ENCODE measurements at places on chromosomes 7 and 10.
A peak's percentile ranks its signal among the peaks of the same experiment; 100 is the strongest.

GRCh38 chr7:12249706-12250105 is 38.6 kb downstream of the TMEM106B start:
- DNase-seq: no peak

DNA sequence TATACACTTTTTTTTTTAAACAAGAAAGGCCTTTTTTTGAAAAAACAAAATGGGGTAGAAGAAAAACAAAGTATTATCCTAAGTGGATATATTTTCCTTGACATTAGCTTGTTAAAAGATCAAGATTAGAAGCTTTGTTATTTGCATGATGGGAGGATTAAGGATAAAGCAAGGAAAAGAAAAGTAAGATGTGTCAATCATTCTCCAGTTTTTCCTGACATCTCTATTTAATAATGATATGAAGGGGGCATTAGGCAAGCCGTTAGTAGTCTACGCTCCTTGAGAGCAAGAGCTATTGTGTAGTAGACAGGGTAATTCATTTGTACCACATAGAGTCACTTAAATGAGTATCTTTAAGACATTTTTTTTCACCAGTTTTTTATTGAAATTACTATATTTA is 137.6 kb downstream of the RNF133 start:
- no peak for DNase-seq

DNA sequence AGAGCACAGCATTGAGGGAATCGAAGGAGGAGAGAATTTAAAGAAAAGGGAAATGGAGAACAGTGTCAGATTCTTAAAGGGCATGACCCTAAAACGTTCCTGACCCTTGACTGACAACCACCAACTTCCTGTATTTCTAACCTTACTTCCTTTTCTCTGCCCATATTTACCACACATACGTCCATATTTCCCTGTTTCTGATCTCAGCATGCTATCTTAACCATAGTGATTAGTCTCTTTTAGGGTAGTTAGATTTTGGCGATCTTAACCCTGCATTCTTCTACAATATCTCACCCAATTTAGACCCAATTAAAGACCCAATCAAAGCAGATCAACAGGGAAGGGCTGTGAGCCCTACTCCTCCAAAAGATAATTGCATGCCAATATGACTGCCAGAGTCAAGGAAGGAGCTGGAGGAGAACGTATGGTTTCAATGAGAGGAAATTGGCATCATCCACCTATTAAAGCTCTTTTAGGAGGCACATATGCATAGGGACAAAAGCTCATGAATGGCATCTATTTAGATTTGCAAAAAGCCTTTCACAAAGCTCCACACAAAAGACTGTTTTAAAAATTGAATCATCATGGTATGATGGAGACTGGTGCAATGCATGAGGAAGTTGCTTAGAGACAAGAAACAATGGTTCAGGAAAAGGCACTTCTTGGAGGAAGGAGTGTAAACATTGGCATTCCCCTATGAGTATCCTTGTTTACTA is 49.0 kb upstream of the ARHGAP12 start:
- DNase-seq: no peak

- DNase-seq: no peak
Observed at GRCh38 chr7:81692146-81692905, 77.5 kb downstream of the HGF start.

DNA sequence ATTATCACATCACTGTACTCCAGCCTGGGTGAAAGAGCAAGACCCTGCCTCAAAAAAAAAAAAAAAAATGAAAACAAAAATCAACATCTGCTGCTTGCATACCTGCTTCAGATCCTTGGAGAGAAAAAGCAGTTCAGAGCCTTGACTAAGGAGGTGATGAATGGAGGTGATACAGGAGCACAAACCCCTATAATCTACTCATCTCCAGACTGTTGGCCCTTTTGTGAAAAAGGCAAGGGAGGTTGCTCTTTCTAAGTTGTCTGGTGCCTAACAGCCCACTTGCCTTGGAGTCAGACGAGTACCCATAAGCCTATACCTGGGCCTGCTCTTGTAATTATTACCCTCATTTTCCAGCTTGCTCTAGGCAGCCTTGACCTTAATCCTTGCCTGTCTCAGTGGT is 1.4 kb downstream of the SFXN2 start:
- DNase-seq: no peak

GRCh38 chr7:41706228-41706930 is 3.5 kb upstream of the INHBA start:
- no peak for DNase-seq

- DNase-seq: no peak
Observed at GRCh38 chr10:990808-991207, 2.6 kb downstream of the GTPBP4 start.

- DNase-seq: no peak
Observed at GRCh38 chr7:14606101-14606500, 296.4 kb downstream of the DGKB start.

- DNase-seq: no peak
Observed at GRCh38 chr10:23094786-23095403, 484 bp upstream of the MSRB2 start.

DNA sequence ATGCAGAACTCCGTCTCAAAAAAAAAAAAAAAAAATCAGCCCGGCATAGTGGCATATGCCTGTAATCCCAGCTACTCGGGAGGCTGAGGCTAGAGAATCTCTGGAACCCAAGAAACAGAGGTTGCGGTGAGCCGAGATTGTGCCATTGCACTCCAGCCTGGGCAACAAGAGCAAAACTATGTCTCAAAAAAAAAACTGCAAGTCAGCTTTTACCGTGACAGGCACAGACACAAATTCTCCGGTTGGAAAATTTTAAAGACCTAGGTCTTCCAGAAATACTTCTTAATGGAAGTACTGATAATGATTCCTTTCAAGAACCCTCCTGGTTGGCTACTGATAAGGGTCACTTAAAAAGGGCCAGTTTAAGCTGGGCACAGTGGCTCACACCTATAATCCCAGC is 19.4 kb upstream of the ARPC1B start:
- no peak for DNase-seq

GRCh38 chr7:105830405-105831301 is 45.7 kb downstream of the ATXN7L1 start:
- no peak for DNase-seq

DNA sequence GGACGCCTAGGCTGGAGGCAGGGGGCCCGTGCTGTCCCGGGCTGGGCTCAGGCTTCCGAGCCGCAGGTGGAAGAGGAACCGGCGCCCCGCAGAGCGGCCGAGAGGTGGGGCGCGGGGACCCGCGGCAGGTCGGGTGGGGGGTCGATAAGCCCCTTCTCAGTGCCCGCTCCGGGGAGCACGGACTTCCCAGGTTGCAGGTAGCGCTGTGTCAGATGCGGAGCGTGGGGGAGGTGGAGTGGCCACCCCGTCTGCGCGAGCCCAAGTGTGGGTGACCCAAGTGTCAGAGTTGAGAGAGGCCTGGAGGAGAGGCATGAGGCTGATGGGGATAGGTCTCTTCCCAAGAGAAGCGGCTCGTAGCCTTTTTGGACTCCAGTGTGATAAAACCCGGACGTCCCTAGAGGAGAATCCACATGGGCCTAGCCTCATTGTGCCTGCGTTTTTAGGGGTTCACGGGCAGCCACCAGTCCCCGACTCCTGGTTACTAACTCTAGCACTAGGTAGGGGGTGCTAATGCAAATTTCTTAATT is 580 bp downstream of the EEPD1 start:
- peak; percentile 67 for DNase-seq

- DNase-seq: no peak
Observed at GRCh38 chr7:31052841-31053601, 913 bp downstream of the ADCYAP1R1 start.

DNA sequence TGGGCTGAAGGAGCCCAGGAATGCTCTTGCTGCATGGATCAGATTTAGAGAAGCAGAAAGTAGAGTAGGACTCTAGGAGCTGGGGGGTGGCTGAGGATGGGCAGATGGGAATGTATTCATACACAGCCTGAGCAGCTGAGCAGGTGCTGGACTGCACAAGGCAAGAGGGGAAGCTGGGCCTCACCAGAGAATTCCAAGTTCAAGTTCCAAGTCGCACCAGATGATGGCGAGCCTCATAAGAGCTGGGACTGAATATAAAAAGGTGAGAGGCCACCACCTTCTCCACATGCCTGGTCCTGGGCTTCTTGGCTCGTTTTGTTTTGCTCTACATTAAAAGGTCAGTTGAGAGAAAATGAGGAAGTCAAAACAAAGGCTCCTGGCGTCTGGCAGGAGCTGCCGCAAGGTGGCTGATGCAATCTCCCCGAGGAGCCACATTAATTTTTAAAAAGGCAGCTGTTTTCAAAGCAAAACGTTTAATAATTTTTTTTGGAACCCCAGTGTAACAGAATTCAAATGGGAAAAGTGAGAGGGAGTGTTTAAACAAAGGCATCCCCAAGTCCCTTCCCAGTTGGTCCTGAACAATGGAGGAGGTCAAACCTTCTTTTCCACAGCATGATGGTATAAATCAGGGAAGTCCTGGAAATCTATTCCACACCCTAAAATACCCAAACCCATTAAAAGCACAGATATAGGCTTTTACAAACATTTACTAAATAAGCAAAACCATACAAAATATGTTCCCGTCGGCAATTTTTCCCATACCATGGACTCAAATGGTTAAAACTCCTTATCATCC is 9.5 kb downstream of the CYREN start:
- DNase-seq: no peak

DNA sequence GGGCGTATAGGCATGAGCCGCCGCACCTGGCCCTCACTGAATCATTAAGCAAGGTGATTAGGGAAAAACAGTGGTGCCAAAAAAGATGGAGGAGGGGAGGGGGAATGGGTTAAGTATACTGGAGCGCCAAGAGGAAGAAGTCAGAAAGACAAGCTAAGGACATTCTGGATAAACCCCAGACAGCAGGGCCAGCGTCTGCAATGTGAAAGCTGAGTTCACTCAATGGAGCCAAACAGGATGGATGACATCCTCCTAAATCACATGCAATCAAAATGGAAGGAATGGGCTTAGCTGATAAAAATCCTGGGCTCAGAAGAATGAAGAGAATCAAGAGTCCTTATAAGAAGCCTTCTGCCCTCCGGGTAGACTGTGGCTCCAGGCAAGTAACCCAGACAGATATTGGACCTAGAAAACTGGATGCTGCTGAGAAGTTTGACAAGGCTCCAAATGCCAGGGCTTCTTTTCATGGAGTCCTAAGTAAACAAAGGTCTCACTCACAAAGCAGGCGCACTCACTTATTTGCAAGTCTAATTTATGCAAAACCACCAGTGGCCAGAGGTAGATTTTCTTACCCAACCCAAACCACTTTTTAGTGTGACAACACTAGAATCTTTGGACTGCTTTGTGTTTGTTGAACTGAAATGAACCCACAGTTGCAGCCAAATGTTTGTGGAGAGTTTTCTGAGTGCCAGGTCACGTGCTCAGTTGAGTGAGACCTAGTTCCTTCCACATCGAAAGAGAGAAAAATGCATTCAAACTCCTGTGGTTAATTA is 519.1 kb upstream of the AUTS2 start:
- DNase-seq: no peak

Measured in aorta (tissue), 5 donors.